Fibroblast of skin of left quadriceps (primary cell): ENCODE measurements at places on chromosomes 1 and 21.

- DNase-seq, result no peak
Observed at GRCh38 chr21:42607102-42607501, 46.3 kb upstream of the PDE9A start.

GRCh38 chr1:60572378-60572777, 498.8 kb upstream of the C1orf87 start:
- DNase-seq, result no peak

- no peak for DNase-seq
Observed at GRCh38 chr21:34204481-34205439, 131.4 kb downstream of the MRPS6 start.

GRCh38 chr1:111192658-111193519, 7.6 kb downstream of the DENND2D start:
- no peak for DNase-seq

DNA sequence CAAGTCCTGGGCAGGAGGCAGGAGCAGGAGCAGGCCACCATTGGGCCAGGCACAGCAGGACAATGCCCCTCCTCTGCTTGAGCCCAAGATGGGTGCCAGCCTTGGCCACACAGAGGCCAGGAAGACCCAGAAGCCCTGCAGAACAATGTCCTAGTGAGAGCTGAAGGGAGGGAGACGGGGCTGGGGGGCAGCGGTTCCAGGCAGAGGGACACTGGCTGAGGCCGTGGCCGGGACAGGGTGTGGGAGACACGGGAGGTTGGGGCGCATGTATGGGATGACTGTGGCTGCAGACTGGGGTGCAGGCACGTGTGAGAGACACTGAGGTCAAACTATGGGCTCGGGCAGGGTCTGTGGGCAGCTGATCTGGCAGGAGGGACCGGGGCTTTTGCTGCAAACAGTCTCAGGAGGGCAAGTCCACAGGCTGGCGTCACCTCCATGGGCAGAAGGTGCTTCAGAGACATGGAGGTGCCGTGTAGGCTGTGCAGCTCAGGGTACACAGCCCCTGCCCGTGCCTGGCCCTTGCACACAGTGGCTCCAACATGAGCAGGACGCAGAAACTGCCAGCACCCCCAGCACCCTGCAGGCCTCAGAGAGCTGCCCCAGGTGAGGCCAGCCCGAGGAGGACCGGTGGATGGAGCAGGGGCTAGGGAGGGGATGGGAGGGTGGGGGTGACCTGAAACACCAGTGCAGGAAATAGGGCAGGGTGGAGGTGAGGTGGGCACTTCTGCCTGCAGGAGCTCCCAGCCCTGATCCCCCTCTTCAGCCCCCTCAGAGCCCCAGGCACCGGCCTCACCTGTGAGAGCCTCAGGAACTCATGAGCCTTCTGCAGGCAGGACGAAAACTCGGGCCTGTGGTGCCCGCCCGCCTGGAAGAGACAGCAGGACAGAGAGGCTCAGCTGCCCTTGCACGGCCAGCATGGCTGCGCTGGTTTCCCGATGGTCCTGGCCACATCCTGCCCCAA, 19.5 kb downstream of the LSS start:
- no peak for DNase-seq

- no peak for DNase-seq
Observed at GRCh38 chr21:29771491-29772066, 168.2 kb downstream of the GRIK1 start.

DNA sequence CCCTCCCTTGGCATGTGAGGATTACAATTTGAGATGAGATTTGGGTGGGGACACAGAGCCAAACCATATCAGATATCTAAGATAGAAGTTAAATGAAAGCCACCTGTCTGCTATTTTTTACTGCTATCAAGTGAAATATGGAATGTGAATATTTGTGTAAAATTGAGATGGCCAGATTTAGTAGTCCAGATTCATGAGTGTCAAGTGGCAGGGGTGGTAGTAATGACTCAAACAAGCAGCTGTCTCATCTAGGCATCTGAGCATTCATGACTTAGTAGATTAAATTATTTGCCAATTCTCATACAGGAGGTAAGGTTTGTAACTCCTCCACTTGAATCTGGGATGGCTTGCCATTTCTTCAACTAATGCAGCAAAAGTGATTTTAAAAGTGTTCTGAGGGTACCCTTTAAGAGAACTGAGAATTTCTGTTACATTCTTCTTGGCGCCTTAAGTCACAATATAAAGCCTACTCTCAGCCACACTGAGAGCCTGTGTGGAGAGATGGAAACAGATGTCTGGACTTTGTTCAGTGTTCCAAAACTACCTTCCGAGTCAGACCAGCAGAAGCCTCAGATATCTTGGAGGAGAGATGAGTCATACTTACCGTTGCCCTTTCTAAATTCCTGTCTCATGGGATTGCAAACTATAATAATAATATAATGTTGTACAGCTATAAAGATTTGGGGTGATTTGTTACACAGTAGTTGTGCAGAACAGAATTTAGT, 1065.6 kb upstream of the TMPRSS15 start:
- no peak for DNase-seq

GRCh38 chr1:23867542-23867894, 572 bp downstream of the FUCA1 start:
- DNase-seq, result no peak

DNA sequence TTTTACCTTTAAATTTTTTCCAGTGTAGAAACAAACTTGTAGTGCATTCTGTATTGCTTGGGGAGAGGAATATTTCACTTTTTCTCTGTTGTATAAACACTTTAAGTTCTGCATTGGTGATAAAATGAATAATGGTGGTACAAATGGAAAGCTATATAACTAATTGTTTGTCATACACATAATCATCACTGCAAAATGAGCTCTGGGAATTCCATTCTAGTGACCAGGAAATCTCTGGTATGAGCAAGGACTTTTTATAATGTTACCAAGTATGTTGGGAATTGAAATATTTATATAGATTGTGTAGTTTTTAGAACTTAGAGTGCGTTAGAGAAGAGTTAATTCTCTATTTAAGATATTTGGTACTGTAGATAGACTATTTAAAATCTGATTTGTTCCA, 5.0 kb upstream of the FMN2 start:
- DNase-seq, result peak; percentile 71

GRCh38 chr1:117466761-117467160, 99.5 kb downstream of the MAN1A2 start:
- DNase-seq, result no peak

DNA sequence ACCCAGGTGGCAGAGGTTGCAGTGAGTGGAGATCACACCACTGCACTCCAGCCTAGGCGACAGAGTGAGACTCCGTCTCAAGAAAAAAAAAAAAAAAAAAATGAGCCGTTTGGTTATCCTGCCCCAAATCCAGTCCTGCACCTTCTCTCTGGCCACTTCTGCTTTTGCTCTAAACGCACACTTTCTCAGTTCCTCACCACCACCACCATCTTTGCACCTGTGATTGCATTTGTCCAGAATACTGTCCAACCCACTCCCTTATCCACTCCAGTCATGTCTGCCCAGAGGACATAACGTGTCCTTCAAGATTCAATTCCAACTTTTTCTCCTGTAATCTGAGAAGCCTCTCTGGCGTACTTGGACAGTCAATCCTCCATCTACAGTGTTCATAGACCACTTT, 2.2 kb upstream of the NEK2 start:
- no peak for DNase-seq

- peak; percentile 76 for DNase-seq
Observed at GRCh38 chr1:35449334-35450008, 107.7 kb downstream of the KIAA0319L start.

GRCh38 chr1:107963601-107964335, 1.2 kb downstream of the VAV3 start:
- no peak for DNase-seq

- DNase-seq, result no peak
Observed at GRCh38 chr21:28938726-28939125, 54.0 kb downstream of the LTN1 start.

DNA sequence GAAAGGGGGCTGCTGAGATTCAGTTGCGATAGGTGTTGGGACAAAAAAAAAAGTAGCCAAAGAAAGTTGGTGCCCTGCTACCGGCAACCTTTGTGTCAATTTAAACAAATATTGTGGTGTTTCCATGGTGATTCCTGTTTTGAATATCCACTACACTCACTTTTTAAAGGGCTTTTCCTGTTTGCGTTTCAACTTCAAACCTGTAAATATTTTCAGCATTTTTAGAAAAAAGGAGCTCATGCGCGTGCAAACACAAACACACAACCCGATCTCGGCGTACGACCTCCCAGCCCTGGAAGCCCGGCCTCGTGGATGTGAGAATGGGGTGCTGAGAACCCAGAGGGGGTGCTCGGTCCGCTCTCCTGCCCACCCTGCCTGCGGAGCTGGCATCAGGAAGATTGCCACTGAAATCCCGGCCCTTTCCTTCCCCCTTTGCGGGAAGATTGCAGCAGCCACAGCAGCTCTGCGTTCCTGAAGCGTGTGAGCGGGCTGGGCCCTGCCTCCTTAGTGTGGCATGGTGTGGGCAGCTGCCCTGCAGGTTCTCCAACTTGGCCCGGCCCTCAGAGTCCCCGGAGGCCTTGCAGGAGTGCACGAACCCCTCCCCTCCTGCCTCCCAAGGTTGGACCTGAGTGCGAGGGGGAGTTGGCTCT, 34.8 kb downstream of the CASZ1 start:
- DNase-seq, result no peak

- peak; percentile 65 for DNase-seq
Observed at GRCh38 chr21:46324390-46325072, 575 bp downstream of the PCNT start.

- DNase-seq, result no peak
Observed at GRCh38 chr1:206797534-206798383, 25.5 kb upstream of the IL10 start.
